ENCODE measurements at places on chromosomes 6 and 20. TPM values are rescaled to one million over a fixed set of nuclear protein-coding genes. Genes with fewer than 3 reads are reported as not detected.

Gene C6orf58
- total RNA-seq = not detected

Gene CFAP61
- not detected for total RNA-seq

Gene UNC93A
- not detected for total RNA-seq

Gene PXDC1
- total RNA-seq = 61.5 TPM

Gene UBD
- 5.8 TPM for total RNA-seq

Gene MLIP
- total RNA-seq = 4.4 TPM

Gene PNLDC1
- total RNA-seq = 0.51 TPM

Gene GSTA3
- not detected for total RNA-seq

Gene SIRPB1
- total RNA-seq = 0.17 TPM

GRCh38 chr20:51634257-51634656 is 91.7 kb upstream of the NFATC2 start:
- DNase-seq = no peak

DNA sequence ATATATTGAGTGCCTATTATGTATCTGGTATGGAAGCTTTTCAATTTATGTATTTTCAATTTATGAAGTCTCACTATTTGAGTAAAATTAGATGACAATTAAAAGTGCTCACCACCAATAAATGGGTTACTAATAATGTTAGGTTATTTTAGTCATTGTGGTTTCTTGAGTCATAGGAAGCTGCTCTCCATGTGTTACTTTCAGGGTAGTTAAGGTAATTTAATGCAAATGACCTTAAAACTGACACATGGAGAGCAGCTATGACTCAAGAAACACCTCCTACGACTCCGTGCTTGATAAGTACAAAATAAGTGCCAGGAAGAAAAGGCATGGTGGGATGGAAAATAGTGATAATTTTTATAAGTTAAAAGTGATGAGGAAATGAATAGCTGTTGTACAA is 16.5 kb upstream of the TINAG start:
- peak; percentile 91 for DNase-seq

- DNase-seq = no peak
Measured at GRCh38 chr20:10478205-10478604, 43.1 kb downstream of the SLX4IP start.

GRCh38 chr6:139423037-139423703 is 48.7 kb upstream of the CITED2 start:
- DNase-seq = no peak

GRCh38 chr6:9240861-9241260 is 805.5 kb upstream of the SLC35B3 start:
- DNase-seq = no peak

- no peak for DNase-seq
Measured at GRCh38 chr20:50017576-50018248, 34.9 kb downstream of the SNAI1 start.

DNA sequence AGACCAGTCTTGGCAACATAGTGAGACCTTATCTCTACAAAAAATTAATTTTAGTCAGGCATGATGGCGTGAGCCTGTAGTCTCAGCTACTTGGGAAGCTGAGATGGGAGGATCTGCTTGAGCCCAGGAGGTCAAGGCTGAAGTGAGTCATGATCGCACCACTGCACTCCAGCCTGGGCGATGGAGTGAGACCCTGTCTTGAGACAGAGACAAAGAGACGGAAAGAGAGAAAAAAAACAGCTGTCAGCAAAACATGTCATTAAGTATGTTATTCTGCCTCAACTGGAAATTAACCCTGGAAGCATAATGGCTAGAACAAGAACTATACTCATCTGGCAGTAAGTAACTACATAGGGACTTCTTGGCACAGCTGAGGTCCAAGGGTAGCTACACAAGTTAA is 7.2 kb downstream of the MMS22L start:
- DNase-seq = no peak

GRCh38 chr6:93785694-93786030 is 366.3 kb upstream of the EPHA7 start:
- no peak for DNase-seq

- no peak for DNase-seq
Measured at GRCh38 chr6:166611631-166612030, 15.4 kb downstream of the RPS6KA2 start.

All from dermis blood vessel endothelial cell (primary cell).